ENCODE measurements at places on chromosomes 7 and 10.

GRCh38 chr7:114181280-114181679 lies 233.3 kb upstream of the FOXP2 start:
- DNase-seq: no peak

DNA sequence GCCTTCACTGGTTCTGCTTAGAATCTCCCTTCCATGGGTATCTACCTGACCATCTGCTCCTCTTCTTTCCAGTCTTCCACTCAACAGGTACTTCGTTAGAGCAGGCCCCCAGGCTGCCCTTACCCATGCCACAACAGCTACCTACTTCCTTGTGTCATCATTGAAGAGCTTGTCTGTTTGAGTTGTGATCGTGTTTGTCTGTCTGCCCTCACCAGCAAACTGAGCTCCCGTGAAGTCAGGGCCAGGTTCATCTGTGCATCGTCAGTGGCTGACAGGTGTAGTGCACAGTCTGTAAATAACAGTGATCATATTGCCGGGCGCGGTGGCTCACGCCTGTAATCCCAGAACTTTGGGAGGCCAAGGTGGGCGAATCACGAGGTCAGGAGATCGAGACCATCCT lies 5.0 kb downstream of the NIPSNAP2 start:
- DNase-seq: no peak

DNA sequence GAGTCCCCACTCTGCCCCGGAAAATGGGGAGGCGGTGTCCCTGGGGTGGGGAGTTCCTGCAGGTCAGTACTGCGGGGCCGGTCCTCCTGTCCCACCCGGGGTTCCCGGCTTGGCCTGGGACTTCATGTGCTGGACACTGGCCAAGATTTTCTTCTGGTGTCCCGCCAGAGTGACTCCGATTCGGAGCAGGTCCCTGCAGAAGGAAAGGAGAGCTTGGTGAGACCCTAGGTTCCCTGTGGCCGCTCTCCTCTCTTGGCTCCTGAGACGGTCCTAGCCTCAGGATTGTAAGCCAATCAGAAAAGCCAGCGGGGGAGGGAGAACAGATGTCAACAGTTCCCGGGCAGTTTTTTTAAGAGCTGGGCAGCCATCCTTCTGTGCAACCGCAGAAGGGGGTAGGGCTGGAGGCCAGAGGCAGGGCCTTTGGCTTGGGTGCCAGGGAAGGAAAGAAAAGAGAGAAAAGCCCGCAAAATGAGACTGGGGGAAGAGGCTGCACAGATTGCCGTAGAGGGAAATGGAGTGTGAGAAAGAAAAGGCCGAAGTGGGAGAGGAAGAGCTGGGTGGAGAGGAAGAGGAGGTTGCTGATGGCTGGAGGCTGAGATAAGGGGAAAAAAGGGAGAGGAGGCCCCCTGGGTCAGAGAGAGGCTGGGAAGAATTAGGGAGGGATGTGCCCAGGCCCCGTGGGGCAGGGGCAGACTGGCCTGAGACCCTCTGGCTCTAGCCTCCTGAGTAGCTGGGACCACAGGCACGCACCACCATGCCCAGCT lies 23.7 kb downstream of the EPHB4 start:
- DNase-seq: peak; percentile 77

GRCh38 chr7:147509541-147510200 lies 1080.9 kb upstream of the C7orf33 start:
- DNase-seq: no peak

DNA sequence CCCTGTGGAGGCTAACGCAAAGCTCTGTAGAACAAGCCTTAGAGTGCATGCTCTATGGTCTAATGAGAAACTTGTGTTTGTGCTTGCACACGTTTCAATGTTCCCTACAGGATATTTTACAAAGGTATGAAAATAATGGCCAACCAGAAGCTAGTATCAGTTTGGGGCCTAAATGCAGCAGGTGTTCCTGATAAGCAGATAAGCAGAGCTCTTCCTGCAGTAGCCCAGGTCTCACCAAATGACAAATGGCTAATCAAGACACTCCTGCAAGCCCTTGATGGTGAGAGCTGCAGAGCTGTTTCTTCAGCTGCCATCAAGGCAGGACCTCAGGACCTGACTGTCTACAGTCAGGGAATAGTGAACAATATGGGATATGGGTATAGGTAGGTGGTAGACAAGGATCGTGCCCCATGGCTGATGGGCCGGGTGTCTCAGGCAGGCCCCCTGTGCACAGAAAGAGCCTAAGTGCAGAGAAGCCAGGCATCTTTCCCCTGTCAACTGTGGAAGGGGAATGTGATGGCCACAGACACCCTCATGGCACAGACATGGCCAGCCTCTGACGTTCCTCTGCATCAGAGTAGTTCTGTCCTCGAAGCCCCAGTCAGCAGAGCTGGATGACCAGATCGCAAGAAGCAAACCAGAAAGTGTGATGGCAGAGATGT lies 23.2 kb upstream of the RASSF4 start:
- no peak for DNase-seq

DNA sequence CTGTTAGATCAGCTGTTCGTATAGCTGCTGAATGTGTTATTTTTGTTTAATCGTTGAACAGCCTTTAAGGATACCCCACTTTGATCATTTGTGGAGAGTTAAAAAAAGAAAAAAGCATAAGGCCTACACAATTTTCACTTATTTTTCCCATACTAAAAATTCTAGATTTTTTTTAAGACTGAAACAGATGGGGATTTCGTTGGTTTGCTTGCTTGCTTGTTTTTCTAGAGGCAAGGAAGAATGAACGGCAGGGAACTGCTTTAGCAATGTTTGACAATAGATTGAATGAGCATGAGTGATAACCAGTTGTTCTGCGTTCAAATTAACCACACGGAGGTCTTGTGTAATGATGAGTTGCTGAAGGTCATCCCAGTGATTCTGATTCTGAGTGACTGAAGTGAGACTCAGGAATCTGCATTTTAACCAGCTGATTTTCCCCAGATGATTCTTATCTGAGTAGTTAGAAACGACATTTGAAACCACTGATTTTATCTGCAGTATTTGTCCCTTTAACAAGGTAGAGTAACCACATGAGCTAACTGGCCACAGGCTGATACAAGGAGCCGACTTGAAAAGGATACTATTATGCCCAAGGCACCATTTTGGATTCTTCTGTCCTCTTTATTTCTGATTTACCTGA lies 85.9 kb downstream of the GPR37 start:
- DNase-seq: no peak

- DNase-seq: no peak
Observed at GRCh38 chr10:14396411-14397048, 65.8 kb upstream of the FRMD4A start.

DNA sequence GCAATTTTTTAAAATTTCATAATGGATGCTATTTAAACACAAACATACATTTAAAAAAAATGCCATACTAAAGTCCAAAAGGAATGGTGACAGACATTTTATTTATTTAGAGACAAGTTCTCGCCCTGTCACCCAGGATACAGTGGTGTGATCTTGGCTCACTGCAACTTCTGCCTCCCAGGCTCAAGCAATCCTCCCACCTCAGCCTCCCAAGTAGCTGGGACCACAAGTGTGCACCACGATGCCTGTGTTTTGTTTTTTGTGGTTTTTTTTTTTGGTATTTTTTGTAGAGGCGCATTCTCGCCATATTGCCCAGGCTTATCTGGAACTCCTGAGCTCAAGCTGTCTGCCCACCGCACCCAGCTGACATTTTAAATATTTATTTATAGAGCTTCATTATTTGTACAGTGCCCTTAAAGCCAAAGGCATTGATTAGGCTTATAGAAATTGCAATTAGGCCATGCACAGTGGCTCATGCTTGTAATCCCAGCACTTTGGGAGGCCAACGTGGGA lies 703.5 kb downstream of the AUTS2 start:
- no peak for DNase-seq

DNA sequence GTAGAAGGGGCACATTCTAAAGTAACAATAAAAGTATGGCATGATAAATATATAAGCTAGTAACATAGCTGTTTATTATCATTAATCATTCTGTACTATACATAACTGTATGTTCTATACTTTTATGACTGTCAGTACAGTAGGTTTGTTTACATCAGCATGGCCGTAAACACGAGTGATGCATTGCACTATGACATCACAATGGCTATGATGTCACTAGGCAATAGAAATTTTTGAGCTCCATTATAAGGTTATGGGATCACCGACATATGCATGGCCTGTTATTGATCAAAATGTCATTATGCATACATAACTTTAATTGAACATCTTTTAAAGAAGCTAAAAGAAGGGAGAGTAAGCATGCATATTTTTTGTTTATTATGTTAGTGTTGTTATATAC lies 200.1 kb upstream of the SHH start:
- DNase-seq: no peak

- no peak for DNase-seq
Observed at GRCh38 chr10:124158592-124158991, 65.2 kb upstream of the CHST15 start.

DNA sequence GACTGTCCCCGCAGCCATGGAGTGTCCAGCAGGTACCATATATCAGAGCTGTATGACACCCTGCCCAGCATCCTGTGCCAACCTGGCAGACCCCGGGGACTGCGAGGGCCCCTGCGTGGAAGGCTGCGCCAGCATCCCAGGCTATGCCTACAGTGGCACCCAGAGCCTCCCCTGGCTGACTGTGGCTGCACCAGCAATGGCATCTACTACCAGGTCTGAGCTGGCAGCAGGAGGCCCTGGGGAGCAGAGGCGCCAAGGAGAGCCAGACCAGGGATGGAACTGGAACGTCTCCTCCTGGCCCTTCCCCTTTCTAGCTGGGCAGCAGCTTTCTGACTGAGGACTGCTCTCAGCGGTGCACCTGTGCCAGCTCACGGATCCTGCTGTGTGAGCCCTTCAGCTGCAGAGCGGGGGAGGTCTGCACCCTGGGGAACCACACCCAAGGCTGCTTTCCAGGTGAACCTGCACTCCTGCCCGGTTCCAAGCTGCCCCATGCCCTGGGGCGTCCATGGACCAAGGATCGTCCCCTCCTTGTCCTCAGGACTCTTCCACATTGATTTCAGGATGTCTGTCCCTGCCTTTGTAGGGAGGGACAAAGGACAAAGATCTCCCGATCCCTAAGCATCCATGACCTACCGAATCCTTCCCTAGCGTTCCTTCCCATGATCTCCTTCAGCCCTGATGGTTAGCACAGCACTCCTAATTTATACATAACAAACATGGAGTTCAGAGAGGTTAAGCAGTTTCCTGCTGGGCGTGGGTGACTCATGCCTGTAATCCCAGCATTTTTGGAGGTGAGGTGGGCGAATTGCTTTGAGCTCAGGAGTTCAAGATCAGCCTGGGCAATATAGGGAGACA lies 33.3 kb downstream of the EPHB4 start:
- no peak for DNase-seq

DNA sequence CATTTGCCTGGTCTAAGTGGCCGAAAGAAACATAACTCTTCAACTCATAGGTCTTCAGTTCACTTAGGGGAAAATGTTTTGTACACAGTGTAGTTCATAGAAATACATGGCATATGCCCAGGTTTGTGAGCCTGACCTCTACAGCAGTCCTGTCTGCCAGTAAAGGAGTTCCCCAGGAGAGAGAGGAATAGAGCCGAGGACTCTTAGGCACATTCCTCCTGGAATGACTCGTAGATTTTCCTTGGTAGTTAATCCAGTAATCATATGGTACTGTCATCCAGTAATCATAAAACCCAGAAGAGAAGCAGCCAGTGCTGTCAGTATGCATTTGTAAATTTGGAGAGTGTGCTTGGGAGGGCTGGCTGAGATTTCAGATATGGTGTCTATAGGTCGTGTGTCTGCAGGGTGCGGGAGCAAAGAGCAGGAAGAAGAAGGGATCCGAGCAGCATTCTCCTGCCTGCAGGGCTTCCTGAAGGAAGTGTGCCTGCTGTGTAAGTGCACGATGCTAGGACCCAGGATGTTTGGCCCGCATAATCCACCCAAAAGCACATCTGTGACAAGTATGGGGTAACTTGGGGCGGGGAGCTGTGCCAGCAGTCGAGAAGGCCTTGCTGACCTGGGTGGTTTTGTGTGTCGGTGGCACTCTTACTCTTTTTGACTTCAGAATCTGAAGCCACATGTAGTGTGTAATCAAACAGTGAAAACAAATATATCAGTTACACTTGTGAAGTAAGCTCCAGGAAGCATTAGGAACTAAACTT lies 13.9 kb downstream of the EIF4H start:
- DNase-seq: no peak

- no peak for DNase-seq
Observed at GRCh38 chr7:25549271-25549921, 321.1 kb upstream of the NPVF start.

DNA sequence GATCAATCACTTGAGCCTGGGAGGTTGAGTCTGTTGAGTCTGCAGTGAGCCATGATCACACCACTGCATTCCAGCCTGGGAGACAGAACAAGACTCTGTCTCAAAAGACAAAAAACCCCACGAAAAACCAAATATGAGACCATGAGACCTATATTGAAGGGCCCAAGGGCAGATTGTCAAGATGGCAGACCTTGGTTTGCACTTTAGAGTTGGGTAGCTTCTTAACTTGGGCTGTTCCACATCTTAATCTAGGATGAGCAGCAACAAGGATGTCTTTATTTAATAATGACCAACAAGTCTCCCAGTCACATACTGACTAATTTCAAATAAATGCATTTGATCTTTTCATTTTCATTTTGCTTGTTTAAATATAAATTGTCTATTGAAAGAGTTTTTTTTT lies 43.8 kb downstream of the KAT6B start:
- DNase-seq: no peak

DNA sequence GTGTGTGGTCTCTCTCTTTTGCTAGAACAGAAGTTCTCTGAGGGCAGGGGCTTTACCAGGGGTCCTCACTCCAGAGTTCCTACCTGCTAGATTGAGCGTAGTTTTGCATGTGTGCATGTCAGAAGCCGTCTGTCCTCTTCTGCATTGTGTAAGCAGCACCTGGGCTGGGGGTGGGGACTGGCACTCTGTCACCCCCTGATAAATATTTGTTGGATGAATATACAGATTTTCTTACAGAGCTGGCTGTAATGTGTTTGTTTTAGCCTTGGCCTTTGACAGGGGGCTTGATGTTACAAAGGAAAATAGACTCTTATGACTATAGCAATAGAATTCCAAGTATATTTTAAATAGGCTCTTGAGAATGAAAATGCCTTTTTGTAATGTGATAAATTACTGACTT lies 46.6 kb downstream of the WDR37 start:
- DNase-seq: no peak

DNA sequence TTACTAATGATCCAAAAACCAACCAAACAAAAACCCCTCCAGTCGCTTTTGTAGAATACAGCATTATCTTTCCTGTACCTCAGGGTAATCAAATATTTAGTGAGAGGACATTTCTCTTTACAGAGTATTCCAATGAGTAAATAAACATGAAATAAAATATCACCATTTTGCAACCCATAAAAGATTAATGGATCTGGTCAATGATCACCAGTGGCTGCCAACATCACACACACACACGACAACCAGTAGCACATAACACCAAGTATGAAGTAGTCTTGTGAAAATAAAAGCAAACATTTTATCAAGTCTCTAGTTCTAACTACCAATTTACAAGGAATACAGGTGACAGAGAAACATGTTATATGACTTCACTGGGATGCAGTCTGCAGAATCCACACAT lies 188.6 kb upstream of the IMMP2L start:
- DNase-seq: no peak

- DNase-seq: no peak
Observed at GRCh38 chr7:81584667-81585066, 185.2 kb downstream of the HGF start.

Measured in CMK (cell line).